ENCODE measurements at places on chromosomes 5 and 9.

- no peak for DNase-seq
Observed at GRCh38 chr5:118565335-118565971, 422.9 kb downstream of the DTWD2 start.

DNA sequence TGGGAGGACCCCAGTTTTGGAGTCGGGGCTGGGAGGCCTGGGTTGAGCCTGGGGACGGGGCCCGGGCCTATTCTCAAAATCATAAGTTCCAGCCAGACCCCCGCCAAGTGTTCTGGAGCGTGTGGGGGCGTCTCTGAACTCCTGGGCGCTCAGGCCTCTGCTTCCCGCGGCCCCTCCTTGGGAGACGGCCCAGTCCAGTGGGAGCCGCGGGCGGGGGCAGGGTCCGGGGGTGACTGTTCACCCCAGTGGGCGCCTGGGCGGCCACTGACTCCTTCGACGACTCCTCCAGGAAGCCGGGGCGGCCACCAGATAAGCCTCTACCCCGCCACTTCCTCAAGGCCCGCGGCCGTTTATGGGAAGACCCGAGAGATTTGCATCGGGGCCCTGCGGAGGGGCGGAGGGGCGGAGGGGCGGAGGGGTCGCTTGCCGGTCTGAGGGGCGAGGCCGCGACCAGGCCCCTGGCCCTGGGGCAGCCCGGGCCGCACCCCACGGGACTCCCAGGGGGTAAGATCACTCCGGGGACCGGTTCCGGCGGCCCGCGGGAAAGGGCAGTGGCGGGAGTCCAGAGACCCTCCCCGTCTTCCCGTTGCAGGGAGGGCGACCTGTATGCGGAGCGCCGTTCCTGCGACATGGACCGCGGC is 655 bp downstream of the TOR4A start:
- DNase-seq = no peak

- DNase-seq = no peak
Observed at GRCh38 chr5:18068826-18069225, 434.6 kb downstream of the TAF11L14 start.

DNA sequence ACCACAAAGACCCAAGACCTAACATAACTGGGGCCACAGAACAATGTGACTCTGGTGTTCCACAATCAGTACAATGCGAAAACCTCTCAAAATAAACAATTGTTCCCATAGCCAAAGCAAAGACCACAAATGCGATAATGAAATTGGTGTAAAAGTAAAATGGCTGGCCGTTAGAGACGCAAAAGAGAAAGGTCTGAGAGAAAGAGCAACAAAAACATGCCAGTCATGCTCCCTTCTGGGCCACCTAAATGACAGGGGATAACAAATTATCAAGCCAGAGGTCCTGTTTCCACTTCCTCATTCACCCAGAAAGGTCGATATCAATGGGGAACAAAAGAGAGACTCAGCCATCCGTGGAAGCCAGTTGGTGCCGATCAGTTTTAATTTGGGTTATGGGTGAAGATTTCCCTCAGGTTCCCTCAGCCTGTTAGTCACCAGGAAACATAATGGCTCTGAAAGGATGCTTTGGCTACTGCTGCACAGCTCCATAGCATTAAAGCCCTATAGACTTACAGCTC is 9.2 kb upstream of the CFAP95 start:
- DNase-seq = no peak

- no peak for DNase-seq
Observed at GRCh38 chr9:75894566-75894965, 4.1 kb downstream of the PCSK5 start.

DNA sequence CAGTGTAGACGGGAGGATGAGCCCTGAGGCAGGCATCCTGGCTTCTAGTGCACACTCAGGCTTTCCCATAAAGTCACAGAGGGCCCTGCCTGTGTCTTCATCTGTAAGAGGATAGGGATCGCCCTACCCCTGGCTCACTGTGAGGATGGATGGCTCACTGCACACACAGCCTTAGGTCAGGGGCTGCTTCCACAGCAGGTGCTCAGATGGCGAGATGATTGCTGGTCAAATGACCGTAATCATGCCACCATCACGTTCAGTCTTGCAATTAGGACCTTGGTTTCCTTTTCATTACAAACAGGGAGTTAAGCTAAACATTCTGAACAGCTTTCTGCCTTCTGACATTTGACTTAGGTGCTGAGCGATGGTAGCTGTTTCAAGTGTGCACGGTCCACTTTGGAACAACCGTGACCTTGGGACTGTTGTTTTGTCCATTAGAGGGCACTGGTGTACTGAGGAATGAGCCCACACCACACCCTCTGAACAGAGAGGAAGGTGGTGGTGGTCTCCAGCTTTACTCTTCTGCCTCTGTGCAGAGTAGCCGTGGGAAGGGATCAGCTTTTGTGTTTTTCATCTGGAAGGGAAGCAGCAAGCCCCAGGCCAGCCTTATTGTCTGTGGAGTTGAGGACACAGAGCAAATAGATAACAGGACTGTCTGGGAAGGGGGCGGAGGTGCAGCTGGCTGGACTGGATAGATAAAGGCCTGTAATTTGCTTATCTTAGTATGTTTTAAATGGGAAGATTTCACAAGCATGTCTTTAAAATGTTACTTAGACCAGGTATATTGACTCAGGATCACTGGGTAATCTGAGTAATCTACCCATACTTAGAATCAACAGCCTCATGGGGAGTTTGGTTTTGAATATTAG is 183.1 kb downstream of the TRIO start:
- DNase-seq = no peak

DNA sequence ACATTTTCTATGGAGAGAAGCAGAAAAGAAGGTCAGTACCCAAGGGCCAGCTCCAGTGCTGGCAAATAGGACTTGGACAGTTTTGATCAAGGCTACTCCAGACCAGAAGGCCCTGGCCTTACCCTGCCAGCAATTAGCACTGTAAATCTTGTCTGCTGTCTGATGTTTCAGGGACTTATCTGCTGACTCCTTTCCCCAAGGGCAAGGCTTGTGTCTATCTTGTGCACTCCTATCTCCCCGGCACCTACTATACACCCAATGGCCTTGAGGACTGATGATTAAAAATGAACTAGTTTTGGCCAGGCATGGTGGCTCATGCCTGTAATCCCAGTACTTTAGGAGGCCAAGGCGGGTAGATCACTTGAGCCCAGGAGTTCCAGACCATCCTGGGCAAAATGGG is 37.2 kb downstream of the POLR1E start:
- DNase-seq = no peak

GRCh38 chr5:168826246-168826725 is 247.1 kb upstream of the PANK3 start:
- no peak for DNase-seq

DNA sequence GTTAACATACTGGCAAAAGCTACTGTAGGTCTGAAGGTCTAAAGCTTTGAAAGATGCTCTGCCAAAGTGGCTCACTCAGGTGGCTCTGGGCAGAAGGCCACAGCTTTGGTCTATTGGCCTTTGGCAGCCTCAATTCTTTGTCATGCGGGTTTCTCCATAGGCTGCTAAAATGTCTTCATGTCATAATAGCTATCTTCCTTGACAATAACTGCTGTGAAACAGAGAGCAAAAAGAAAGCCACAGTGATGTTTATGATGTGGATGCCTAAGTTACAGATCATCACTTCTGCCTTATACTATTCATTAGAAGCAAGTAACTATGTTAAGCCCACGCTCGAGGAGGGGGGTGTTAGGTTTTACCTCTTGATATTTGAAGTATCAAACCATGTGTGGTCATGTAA is 906.1 kb upstream of the CDH9 start:
- no peak for DNase-seq

DNA sequence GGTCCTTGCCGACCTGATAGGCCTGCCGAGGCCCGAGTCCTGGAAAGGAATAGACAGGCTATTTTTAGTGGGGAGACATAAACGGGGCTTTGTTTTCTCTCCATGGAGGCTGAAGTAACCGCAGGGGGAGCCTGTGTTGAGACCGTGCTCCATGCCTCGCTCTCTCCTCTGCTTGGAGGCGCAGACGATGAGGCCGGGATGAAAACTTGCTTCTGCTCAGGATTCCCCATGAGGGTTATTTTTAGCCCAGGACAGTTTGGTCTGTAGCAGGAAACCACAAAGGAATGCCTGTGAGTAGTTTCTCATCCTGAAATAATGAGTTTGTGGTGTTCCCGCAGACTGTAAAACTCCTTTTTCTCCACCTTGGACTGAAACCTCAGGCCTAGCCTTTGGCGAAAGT is 81.9 kb upstream of the RARS1 start:
- DNase-seq = no peak

DNA sequence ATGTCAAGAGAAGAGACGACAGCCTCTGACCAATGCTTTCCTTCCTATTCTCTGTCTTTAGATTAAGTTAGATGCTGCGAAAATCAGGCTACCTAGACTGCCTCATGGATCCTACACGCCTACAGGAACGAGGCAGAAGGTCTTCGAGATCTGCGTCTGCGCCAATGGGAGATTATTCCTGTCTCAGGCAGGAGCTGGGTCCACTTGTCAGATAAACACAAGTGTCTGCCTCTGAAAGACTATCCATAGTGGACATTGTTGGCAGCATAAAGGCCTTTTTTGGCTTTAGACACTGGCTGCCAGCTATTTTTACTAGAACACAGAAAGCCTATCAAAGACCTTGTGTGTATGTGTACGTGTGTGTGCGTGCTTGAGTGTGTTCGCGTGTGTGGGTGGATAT is 90.9 kb upstream of the PPP1R2B start:
- DNase-seq = no peak

DNA sequence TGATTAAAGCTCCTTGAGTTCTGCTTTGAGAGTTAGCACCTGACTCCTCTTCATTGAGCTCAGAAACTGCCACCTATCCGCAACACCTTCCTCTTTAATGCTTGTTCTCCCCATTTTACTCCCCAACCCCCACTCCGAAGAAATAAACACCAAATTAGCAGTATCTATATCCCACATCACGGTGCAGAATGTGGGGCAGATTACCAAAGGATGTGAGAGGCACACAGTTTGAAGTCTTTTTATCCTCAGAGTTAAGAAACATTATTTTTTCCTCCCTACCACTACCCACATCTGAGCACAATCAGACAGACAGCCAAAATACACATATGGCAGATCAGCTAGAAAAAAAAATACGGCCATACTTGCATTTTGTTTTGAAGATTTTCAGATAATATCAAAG is 26.1 kb upstream of the IL7R start:
- no peak for DNase-seq

- DNase-seq = no peak
Observed at GRCh38 chr5:78467752-78468357, 107.4 kb downstream of the SCAMP1 start.

DNA sequence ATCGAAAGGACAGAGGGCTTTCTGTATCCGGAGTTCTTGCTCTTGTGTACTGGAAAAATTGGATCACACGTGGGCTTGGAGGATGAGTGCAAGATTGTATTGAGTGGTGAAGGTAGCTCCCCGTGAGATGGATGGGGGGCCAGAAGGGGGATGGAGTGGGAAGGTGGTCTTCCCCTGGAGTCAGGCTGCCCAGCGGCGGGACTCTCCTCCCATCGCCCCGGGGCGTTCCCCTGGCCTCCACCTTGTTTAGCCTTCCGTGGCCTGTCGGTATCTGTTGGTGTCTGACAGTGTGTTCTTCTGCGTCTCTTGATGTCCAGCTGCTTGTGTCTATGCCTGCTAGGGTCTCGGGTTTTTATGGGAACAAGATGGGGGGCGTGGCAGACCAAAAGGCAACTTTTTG is 54.6 kb upstream of the GABRA6 start:
- DNase-seq = no peak

DNA sequence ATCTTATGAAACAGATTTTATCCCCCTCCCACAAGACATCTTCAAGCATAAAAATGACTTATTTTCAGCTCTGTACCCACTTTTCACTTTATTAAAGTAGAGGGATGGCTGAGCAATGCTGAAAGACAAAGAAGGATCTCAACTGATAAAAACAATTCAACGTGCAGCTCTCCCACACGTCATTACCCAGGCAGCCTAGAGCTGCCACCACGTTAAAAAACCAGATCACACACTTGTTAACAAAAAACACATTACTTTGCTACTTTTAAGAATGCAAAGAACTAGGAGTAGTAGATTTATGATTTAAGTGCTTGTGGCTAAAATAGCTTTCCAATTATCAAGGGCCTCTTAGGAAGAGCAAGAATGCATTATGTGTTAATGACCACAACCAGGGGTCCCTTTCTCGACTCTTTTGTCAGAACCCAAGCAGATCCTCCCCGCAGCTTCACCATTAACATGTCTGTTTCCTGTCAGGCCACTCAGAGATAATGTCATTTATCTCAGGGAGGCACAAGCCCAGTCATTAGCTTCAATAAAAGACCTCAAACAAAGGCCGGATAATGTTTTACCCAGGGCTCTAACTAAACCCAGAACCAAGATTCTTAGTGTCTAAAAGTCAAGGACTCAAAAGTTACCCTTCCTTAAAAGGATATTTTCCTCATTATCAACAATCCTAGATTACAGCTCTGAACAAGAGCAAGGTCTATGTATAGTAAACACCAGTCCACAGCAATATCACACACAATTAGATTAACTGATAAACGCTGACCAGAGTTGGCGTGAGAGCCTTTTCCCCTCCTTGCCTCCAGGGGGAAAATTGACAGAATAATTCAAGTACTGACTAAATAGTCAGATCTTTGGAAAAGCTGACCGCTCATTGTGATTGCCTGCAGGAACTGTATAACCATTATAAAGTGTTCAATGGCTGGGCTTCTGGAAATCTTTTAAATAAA is 7.5 kb downstream of the ZNF608 start:
- DNase-seq = no peak

DNA sequence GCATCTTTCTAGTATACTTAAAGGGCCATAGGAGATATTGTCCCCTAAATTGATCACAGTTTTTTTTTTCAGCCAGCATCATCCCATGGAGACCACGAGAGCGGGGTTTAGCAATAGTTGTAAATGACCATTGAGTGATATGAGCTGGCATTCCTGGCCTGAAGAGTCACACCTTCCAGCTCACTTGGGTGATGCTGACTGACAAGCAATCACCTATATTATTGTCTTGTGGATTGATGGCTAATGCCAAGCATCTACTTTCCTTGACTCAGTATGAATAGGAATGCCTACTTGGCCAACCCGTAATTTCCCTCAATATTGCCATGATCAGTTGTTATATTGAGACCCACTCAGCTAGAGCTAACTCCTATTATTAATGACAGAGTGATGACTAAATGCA is 70.5 kb downstream of the ADAMTSL1 start:
- DNase-seq = no peak

DNA sequence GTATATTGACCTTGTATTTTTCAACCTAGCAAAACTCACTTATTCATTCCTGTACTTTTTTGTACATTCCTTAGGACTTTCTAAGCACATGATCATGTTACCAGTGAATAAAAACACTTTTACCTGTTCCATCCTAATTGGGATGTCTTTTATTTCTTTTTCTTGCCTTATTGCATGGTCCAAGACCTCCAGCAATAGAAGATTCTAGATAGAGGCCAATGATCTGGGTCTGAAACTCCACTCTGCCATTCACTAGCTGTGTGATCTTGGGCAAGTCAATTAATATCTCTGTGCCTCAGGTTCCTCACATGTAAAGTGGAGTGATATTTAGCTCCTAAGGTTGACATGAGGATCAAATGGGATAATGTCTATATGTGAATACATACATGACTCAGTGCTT is 8.5 kb upstream of the EXOSC2 start:
- no peak for DNase-seq

GRCh38 chr5:60893521-60893920 is 49.5 kb upstream of the ELOVL7 start:
- DNase-seq = no peak

- DNase-seq = no peak
Observed at GRCh38 chr5:123844873-123845272, 332.9 kb downstream of the CSNK1G3 start.
